ENCODE measurements at places on chromosomes 11 and 22.

GRCh38 chr11:12066799-12067508 is 43.4 kb upstream of the MICAL2 start:
- DNase-seq = no peak

GRCh38 chr11:120893440-120894201 is 130.3 kb upstream of the TBCEL start:
- DNase-seq = no peak

GRCh38 chr22:46688949-46689348 is 49.1 kb downstream of the CERK start:
- DNase-seq = no peak

DNA sequence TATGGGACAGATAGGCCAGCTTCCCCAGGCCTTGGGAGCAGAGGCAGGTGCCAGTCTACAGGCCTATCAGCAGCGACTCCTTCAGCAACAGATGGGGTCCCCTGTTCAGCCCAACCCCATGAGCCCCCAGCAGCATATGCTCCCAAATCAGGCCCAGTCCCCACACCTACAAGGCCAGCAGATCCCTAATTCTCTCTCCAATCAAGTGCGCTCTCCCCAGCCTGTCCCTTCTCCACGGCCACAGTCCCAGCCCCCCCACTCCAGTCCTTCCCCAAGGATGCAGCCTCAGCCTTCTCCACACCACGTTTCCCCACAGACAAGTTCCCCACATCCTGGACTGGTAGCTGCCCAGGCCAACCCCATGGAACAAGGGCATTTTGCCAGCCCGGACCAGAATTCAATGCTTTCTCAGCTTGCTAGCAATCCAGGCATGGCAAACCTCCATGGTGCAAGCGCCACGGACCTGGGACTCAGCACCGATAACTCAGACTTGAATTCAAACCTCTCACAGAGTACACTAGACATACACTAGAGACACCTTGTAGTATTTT is 26.6 kb upstream of the L3MBTL2 start:
- DNase-seq = no peak

- DNase-seq = no peak
These were observed 28.1 kb upstream of the SCARF2 start for GRCh38 chr22:20465759-20466077.

GRCh38 chr11:18264035-18264434 is 2.0 kb upstream of the SAA1 start:
- no peak for DNase-seq

DNA sequence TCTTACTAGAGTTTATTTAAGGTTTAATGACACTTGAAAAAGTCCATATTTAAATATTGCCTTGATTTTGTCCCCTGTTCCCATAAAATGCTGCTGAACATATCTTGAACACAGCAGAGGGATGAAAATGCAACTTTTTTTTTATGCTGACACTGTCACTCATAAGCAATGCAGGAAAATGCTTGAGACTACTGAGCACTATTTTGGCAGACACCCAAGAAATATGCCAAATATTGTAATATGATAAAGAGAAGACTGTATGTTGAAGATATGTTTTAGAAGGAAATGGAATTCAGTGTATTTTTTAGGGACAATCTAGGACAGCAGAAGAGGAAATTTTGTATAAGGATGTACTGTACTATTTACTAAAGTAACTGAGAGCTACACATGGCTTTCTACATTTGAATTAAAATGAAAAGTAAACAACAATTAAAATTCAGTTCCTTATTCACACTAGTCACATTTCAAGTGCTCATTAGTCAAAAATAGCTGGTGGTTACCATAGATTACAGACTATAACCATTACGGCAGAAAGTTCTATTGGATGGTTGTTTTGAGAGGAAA is 58.6 kb downstream of the LRRC4C start:
- DNase-seq = no peak

GRCh38 chr11:122158171-122158570 is 42.2 kb upstream of the BLID start:
- no peak for DNase-seq

GRCh38 chr11:114650661-114651060 is 27.7 kb upstream of the NXPE2 start:
- DNase-seq = no peak

DNA sequence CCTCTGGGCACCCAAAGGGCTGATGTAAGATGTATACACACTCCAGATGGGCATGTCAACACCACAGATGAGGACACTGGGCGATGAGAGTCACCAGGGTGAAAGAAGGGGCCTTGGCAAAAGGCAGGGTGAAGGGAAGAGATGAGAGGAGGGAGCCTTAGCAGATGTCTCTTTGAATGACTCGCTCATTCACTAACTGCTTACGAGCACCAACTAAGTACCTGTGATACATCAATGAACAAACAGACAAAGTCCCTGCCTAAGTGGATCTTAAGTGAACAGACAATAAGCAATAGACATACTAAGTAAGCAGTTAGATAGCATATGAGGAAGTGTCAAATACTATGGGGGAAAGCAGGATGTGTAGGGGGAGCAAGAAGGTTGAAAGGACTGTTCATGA is 7.5 kb downstream of the ME3 start:
- no peak for DNase-seq

- no peak for DNase-seq
These were observed 710 bp upstream of the DGCR2 start for GRCh38 chr22:19122752-19123492.

DNA sequence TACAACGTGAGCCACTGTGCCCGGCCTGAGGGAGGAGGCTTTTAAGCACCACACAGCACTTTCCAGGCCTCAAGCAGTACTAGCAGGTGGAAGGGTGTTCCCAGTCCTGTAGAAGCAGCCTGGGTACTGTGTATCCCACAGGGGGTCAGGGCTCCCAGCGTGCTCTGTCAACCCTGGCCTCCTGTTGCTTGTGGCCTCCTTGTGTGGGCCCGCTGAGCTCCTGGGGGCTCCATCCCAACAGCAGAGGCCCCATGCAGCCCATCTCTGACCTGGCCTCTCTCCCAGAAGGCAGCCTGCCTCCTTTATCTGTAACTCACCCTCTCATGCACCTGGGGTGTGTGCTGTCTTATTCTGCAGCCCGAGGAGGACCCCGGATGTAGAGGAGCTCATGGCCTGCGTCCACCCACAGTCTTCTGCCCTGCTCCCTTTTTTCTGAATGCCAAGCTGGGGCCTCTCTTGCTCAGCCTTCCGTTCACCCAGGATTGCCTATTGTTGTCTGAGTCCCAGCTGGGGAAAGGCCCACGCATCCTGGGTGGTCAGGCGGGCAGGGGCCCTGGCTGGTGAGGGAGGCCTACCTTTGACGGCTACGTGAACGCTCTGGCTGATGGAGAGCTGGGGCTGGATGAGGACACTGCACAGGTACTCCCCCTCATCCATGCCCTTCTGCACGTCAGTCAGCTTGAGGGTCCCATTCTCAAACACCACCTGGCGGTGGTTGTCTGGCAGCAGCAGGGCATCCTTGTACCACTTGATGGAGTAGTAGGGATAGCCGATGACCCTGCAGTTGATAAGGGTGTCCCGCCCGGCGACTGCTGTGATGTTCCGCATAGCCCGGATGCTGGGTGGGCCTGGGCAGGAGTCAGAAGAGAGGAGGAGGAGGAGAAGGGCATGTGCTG is 188.5 kb downstream of the CEP164 start:
- no peak for DNase-seq

- DNase-seq = no peak
These were observed 22.6 kb upstream of the MGAT3 start for GRCh38 chr22:39434243-39434653.

DNA sequence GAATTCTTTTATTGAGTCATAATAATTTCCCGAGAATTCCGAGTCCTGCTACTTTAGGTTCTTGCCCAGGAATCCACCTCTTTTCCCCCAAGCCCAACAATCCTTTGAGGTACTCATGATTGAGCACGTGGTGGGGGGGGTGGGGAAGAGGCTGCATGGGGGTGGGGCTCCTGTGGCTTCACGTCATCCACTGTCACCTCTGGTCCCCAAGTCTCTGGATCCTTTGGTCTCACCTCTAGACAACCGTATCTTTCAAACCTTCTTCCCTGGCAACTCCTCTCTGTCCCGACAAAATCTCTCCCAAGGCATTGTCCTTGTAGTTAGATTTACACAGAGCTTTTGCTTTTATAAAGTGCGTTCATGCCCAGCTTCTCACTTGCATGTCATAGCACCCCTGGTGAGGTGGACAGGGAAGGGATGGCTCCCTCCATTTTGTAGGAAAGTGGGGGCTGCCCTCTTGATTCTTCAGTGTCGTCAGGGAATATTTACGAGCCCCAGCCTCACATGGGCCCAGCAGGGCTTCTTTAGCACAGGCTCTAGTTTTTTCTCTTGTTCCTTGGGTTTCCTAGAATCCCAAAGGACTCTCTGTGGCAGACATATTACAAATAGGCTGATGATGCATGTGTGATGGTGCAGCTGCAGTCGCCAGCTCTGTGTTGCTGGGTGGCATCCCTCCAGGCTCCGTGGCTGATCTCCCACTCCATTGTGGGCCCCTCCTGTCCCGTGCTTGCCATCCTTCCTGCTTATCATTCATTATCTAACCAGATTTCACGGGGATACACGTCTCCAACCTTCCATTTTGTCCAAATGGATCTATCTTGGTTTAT is 8.4 kb downstream of the UCP3 start:
- no peak for DNase-seq

- no peak for DNase-seq
These were observed 10.8 kb upstream of the RAC2 start for GRCh38 chr22:37254867-37255233.

DNA sequence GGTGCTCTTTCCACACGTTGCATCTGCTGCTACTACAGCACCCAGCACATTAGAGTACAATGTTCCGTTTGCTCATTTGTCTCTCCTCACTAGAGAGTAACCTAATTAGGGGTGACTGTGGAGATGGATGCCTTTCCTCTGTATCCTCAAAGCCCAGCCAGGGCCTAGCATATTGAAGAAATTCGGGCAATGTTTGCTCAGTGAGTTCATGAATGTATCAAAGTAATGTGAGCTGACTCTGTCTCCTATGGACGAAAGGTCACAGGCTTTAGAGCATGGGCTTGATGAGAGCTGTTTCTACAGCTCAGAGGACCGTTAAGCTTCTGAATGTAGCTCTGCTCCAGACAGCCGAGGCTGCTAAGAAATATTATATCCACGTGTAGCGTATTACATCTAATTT is 67.5 kb downstream of the C11orf58 start:
- no peak for DNase-seq

DNA sequence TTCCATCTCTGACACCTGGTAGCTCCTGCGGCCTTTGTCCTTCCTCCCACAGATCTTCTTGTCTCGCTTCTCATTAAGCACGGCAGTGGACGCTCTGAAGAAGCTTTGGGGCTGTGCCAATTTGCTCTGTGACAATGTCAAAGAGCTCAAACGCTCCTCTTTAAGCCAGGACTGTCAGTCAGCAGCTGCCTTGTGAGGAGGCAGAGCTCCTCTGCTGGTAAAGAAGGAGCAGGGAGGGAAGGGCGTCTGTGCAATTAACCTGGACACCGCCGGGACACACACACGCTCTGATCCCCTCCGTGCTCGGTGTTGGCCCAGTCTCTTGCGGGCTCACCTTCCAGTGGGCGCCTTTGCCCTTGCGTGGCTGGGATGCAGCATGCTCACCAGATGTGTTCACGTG is 373.9 kb downstream of the BRD1 start:
- no peak for DNase-seq

GRCh38 chr11:120529911-120530310 is 18.4 kb downstream of the GRIK4 start:
- DNase-seq = no peak

GRCh38 chr22:46770151-46770641 is 7.7 kb downstream of the TBC1D22A start:
- DNase-seq = no peak

GRCh38 chr22:19461506-19461905 is 14.0 kb upstream of the C22orf39 start:
- no peak for DNase-seq

GRCh38 chr22:33018232-33018864 is 39.8 kb downstream of the SYN3 start:
- no peak for DNase-seq

DNA sequence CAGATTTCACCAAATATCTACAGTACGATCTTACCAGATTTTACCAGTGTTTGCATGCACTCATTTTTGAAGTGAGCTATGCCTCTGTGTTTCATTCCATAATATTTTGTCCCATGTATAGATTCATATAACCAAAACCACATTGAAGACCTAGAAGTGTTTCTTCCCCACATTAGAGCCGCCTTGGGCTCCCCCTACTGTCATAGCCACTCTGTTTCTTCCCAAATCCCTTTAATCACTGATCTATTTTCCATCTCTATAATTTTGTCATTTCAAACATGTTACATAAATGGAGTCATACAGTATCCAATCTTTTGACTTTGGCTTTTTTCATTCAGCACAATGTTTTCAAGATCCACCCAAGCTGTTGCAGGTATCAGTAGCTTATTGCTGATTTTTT is 12.7 kb downstream of the MRGPRX3 start:
- no peak for DNase-seq

GRCh38 chr11:62169935-62170334 is 20.1 kb upstream of the SCGB1D1 start:
- no peak for DNase-seq

DNA sequence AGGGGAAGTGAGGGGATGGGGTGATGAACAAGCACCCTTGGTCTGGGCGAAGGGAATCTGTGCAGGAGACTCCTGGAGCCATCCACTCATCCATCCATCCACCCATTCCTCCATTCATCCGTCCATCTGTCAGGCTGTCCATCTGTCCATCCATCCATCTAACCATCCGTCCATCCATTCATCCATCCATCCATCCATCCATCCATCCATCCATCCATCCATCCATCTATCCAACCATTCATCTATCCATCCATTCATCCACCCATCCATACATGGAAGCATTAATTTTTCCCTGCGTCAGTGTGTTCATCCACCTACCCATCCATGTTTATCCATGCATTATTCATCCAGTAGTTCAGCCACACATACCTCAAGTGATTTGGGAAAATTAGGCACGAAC is 32.0 kb downstream of the WNT11 start:
- DNase-seq = no peak

DNA sequence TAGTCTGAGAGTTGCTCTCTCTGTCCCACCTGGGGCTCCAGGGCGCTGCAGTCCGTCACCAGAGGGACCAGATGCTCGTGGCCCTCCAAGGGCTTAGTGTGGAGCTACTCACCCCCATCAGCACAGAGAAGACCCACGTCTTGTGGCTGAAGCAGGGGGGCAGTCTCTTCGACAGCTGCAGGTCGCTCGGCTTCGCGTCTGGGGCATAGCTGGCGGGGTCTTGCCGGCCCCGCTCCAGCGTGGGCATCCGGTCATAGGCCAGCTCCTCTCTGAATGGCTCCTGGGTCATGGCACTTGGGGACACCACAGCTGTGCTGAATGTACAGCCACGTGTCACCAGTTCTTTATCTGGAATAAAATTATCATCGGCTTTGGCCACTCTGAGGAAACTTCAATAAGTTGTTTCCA is 608 bp downstream of the MLC1 start:
- DNase-seq = no peak

Data from activated T-helper 2 cell treated with anti-CD3 and anti-CD28 coated beads, Interferon-gamma antibody, Interleukin-2, Interleukin-4, amounts not matched to agents 10 μg/mL and 5 μg/mL and 100 μg/mL, durations not matched to agents 14 hours and 24 hours and 36 hours (primary cell).